Stimulated activated CD4-positive, alpha-beta T cell treated with anti-CD3 and anti-CD28 coated beads, Interleukin-1b, Interleukin-23, amount 100 ng/mL, for 1 hour (primary cell): ENCODE measurements at places on chromosomes 2 and 18.

DNA sequence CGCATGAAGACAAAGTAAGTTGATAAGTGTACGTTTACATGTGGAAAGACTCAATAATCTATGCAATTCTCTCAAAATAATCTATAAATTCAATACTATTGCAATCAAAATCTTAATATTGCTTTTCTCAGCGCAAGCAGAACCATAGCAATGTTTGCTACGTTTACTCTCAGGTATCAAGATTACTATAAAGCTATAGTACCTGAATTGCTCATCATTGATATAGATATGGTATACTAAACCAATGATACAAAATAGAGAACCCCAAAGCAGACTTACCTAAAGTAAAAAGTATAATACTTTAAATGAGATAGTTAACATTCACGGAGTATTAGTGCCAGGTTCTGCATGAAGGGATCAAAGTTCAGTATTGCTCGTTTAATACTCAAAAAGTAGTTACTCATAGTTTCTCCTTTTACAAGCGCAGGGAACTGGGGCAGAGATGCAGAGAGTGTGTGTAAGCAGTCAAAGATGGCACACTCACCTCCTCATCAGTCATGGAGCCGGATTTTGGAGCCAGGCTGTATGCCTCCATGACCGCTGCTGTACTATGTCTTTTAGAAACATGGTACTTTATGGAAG lies 391.0 kb upstream of the ID2 start:
- DNase-seq = no peak

DNA sequence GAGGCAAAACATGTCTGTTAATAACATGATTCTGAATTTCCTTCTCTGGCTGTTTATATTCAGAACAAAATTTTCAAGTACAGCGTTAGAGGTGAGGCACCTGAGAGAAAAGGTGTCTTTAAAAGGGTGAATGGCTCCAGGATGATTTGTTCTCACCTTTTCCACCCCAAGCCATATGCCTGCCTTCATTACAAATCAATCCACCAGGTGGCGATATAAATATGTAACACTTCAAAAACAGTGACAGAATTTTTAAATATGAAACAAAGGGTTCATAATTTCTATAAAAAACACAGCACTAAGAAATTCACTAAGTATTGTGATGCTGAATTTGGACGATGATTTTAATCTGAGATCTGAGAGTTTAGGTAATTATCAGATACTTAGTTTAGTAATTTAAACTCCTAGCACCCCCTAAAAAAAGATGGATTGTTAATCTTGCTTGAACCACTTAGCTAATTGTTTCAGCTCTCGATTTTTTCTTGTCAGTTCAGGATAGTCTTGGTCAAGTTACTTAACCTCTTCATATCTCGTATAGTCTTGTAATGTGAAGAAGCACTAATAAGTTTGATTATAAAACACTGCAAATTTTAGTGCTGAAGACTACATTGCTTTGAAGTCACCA lies 528.8 kb downstream of the CPS1 start:
- DNase-seq = no peak

GRCh38 chr2:12884713-12885282 lies 168.1 kb downstream of the TRIB2 start:
- no peak for DNase-seq

DNA sequence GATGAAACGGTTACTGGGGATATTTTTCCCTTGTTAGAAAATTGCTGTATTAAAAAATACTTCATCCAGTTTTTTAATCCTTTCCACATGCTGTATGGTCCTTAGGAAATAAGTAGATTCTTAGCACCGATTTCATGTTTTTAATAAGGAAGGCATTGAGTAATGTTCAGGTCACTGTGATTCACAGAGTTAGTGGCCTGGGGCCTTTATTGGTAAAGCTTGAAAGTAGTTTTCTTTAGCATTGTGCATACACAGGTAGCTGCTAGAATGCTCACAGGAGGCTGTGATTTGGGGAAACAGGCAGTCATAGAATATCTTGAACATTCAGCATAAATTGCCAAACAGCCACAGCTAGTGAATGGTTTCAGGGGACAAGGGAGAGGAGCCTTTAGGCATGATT lies 79.8 kb downstream of the XRCC5 start:
- DNase-seq = no peak

GRCh38 chr2:182606728-182607681 lies 109.1 kb upstream of the DNAJC10 start:
- DNase-seq = no peak

DNA sequence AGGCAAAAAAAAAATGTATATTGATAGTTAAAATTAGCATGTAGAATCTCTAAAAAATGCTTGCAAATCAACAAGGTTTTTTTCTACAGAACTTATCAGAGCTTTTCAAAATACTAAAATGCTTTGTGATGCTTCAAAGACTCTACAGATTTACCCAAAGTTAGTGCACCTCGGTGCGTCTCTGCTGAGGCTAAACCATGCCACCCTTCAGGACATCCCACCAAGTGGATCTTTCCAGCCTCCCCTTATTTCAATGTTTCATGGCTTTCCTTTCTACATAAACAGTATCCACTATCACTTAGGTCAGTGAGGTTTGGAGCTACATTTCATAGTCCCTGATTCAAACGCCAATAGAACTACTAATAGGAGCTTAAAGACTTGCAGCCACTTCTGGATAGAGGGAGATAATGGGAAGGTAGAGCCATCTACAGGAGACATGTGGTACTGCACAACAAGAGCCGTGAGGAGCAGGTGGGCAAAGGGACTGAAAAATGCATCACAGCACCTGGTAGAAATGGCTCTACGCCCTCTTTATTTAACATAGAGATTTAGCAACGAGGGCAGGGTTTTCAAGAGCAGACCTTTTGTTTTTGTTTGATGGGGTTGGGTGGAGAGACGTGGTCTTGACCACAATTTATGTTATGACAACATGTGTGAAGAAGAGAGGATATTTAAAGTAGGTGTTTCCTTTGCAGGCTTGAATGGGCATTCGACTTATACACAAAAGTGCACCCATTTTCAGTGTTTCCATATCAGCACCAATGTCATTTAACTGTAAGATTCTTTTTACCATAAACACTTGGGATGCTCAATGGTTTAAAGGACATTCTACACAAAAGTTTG lies 56.1 kb upstream of the SLC35G4 start:
- DNase-seq = no peak

GRCh38 chr2:2788076-2788475 lies 457.0 kb upstream of the MYT1L start:
- DNase-seq = no peak

DNA sequence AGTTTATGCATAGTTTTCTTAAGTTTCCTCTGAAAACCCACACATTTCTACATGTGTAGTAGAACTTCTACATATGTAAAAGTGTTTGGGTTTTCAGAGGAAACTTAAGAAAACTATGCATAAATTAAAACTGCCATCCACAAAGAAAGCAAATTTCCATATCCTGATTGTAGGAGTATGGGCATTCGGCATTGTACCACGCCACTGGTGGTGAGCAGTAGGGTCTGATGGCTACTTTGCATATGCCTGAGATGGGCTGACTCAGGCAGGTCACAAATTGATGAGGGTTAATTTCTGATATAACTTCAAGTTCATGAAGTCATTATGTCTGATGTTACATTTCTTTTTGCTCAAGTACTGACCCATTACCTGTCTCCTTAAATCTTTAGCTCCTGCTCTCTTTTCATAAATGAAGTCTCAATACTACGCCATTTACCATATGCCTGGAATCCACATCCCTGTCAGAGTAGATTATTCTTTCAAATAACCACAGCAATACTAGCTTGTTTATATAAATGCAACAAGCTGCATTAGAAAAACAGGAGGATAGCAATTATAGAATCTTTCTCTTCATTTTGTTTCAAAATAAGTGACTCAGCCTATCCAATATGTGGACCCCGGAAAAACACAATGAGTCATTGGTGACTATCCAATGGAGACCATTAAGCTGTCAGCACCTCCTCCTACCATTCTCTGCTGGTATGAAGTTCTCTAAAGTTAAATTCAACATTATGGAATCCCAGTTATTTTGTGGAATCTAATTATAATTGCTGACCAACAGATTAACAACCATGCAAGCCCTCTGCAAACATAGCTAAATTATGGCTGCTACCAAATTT lies 355.2 kb upstream of the UBE2E3 start:
- no peak for DNase-seq

DNA sequence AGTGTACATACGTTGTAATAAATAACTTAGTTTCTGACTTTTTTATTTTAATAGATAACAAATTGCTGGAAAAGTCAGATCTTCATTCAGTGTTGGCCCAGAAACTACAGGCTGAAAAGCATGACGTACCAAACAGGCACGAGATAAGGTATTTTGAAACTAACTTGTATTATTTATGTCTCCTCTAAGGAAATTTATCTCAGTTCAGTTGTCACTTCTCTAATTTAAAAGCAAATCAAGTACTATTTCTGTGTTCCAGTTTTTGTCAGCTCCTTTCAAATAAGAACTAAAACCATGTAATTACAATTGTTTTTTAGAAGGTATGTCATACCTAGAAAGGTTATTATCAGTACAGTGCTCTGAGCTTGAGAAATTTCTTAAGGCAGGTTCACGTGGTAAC lies 4.6 kb downstream of the ATG16L1 start:
- DNase-seq = no peak

GRCh38 chr2:162457490-162457889 lies 113.6 kb downstream of the GCA start:
- no peak for DNase-seq

- DNase-seq = no peak
Observed at GRCh38 chr2:10006236-10007161, 36.9 kb upstream of the KLF11 start.

GRCh38 chr2:57536535-57537231 lies 509.9 kb upstream of the VRK2 start:
- DNase-seq = no peak

- DNase-seq = no peak
Observed at GRCh38 chr18:55123361-55123760, 164.1 kb upstream of the CCDC68 start.

DNA sequence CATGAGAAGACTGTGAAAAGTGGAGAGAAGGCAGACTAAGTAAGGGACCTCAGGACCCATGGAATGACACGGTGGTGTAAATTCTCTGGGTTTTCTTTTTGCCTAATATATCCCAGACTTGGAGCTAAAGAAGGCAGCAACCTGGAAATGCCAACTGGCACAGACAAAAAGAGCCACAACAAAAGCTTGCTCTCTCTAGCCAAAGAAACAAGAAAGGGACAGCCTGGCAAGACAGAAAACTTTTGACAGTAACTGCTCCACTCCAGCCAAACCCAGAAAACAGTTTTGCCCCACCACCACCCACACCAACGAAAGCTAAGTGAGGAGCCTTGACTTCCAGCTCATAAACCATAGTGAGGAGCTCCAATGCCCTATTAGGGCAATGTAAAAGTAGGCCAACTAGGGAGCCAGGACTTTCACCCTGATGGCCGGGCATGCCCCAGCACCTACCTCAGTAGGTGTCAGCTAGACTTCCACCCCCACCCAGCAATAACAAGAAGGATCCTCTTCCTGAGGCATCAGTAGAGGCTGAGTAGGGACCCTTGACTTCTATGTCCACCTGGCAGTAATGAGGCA lies 35.5 kb downstream of the PELI1 start:
- no peak for DNase-seq

- DNase-seq = no peak
Observed at GRCh38 chr2:127678531-127678930, 3.2 kb upstream of the LIMS2 start.

DNA sequence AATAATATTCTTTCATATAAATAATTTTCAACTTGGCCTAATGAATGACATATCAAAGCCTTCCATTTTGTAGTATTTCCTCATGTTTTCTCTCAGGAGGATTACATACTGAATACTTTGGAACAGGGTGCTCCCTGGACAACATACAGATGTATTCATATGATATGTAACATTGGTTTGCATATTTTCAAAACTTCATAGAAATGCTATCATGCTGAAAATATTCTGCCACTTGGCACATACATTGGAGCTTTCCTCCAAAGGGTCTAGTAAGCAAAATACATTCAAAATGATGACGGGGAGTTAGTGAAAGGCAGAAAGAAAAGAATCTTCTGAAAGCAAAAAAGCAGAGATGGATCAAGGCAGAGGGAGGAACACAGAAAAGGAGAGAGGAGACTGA lies 38.1 kb upstream of the RTN4 start:
- DNase-seq = no peak

DNA sequence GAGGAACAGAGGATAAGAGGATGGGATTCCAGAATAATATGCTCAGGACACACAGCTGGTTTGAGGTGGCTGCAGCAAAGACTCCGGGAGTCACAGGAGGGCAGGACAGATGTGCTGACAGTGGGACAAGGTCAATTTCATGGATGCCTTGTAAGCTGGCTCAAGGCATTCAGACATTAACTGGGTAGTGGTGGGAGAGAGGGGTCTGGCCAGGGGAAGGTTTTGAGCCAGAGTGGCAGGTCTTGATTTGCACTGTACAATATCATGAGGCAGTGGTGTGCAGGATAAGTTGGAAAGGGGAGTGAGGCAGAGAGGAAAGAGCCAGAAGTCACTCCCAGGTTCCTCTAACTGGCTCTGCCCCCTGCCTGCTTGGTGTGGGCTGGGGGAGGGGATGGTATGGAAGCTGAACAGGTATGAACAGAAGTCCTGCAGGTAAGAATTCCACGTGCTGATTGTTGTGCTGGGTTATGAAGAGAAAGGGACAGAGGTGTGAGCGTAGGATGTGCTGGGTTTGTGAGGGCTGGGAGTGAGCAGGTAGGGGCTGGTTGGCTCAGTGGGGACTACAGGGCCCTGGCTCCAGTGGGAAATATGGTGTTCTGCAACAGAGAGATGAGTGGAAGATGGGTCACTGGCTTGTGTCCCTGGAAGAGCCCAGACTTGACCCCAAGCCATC lies 141.7 kb upstream of the COPS8 start:
- DNase-seq = no peak

- DNase-seq = no peak
Observed at GRCh38 chr18:46555724-46556123, 101.3 kb downstream of the LOXHD1 start.

DNA sequence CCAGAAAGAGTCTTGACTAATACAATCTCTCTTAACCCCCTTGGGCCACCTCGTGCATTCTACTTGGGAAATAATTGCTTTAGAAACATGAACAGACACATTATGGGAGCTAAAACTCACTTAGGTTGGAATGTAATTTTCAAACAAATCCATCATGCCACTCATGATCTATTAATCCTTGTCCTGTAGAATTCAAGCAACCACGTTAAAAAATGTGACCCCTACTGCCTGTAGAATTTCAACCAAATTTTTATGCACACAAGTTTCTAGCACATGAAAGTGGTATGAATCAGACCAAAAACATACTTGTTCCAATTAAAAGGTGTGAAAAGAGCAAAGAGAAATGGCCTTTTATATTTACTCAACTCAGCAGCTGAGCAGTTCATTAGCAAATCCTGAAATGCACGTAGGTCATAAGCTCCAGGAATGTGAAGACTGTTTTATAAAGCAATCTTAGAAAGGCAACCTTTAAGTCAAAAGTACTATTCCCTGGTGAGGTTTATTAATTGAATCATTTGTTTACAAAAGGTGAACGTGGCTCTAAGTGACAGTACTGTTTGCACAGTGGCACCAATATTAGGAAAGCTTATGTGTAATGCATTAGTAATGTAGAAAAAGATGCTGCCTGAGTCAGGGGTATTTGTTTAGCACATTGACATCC lies 459.4 kb upstream of the UBE2E3 start:
- DNase-seq = no peak

- no peak for DNase-seq
Observed at GRCh38 chr2:221600388-221600787, 28.3 kb upstream of the EPHA4 start.
